ENCODE measurements at places on chromosomes 4 and X.
A peak's percentile ranks its signal among the peaks of the same experiment; 100 is the strongest.

DNA sequence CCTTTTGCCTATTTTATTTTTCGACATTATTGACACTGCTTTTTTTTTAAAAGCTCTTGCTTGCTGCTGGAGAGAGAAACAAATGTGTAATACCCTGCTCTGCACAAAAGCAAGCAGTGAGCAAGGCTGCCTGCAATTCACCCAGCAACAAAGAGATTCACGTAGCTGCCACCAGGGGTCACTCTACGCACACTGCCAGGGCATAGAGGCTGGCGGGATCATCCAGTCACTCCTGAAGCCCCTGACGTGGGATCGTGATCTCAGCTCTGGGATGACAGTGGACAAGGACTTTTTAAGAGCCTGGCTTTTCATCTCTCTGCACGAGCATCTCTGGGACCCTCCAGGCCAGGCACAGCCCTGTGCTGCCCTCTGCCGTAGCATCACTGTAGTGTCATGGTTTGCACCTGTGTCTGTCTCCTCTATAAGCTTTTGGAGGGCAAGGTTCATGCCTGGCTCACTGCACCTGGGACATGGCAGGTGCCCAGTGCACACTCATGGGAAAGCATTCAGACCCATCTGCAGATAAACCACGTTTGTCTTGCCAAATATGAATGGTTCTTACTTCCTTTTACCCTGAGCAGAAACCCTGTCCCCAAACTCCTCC, 19.8 kb downstream of the C4orf50 start:
- DNase-seq, result peak; percentile 59

- DNase-seq, result no peak
These were observed 83.2 kb upstream of the ARHGAP24 start for GRCh38 chr4:85391589-85392410.

- DNase-seq, result no peak
These were observed 27.9 kb upstream of the FUNDC1 start for GRCh38 chrX:44570522-44570921.

GRCh38 chr4:90220459-90220858, 93.3 kb downstream of the CCSER1 start:
- no peak for DNase-seq

GRCh38 chr4:108885211-108885610, 122.4 kb upstream of the ETNPPL start:
- no peak for DNase-seq

- DNase-seq, result no peak
These were observed 2.9 kb upstream of the TLR6 start for GRCh38 chr4:38859501-38859900.

DNA sequence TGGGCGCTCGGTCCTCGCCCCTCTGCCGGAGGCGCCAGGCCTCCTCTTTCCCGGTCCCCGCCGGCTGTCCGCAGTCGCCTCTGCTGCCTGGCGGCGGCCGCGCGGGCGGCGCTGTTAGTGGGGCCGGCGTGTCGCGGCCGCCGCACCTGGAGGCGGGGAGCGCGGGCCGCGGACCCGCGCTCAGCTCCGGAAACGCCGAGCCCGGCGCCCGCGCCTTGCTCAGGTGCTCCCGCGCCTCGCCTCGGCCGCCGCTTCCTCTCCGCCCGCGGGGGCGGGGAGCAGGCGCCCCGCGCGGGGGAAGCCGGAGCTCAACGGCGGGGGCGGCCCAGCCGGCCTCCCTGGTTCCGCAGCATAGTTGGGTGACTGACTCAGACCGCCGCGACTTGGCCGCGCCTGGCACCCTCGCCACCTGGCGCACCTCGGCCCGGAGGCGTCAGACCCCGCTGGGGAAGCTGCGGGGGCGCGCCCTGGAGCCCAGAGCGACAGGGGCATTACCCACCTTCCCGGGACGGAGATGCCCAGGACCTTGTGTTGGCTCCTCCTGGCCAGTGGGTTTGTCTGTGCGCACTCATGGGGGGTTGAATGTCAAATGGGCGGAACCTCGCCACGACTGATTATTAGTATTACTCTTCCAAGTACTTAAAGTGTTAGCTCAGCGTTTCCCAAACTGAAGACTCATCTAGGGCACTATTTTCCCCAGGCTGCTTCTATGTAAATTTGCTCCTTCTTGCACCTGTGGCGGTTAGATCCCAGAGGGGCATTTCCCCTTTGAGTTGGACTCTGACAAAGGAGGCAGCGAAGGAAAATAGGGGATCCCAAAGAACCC, at the start of gene ARAP2:
ARAP2 (minus strand) TSS at position 258 of the 826 bp plus-strand sequence. CDS start 15,028 bp downstream, outside the sequence.
- DNase-seq, result peak; percentile 63

DNA sequence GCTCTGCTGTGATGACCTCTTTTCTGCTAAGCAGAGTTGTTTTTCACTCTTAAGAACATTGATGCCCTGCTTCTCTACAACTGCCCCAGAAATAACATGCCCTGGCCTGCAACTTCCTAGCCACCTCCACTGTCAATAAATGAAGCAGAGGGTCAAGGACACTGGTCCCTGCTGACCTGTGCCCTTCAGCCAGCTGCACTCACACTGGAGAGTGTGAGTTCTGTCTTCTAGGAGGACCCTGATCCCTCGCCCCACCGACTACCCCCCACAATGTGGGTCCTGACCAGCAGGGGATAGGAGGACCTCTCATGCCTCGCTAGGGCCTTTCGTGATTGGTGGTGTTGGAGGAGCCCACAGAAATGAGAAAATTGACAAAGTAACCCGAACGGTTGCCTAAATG, 408.1 kb upstream of the GALNT7 start:
- DNase-seq, result no peak

DNA sequence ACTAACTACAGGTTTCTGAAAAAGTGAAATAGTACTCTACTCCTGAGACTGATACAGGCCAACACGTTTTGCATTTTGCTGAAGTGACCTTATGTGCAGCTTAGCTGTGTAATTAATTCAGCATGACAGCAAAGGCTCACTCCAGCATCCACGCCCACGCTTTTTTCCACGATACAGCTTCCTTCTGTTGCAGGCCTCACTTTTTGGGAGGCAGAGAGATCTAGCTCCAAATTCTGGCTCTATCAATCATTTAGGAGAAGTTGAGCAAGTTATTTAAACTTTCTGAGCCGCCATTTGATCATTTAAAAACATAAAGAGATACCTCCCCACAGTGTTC, 160.3 kb downstream of the AFAP1 start:
- DNase-seq, result no peak

- DNase-seq, result no peak
These were observed 157.6 kb downstream of the RASL11B start for GRCh38 chr4:53019485-53020382.

GRCh38 chr4:164412246-164412645, 341.7 kb upstream of the SMIM31 start:
- no peak for DNase-seq

DNA sequence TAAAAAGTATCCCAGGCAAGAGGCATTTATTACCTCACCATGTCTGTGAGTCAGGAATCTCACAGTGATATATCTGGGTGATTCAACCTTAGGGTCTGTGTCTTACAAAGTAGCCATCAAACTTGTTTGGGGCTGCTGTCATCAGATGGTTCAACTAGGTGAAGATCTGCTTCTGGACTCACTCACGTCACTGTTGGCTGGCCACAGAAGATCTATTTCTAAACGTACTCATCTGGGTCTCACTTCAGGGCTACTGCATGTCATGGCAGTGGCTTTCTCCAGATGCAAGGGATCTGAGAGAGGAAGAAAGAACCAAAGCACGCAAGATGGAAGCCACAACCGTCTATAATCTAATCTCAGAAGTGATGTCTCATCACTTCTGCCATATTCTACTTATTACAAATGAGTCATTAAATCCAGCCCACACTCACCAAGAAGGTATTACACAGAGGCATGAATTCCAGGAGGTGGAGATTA, 267.8 kb upstream of the ANKRD50 start:
- DNase-seq, result no peak

GRCh38 chr4:35500812-35501211, 743.5 kb downstream of the ARAP2 start:
- DNase-seq, result no peak

- DNase-seq, result no peak
These were observed 271.7 kb upstream of the LDB2 start for GRCh38 chr4:17170131-17170530.

GRCh38 chr4:77481856-77482255, 123.8 kb upstream of the CXCL13 start:
- no peak for DNase-seq

GRCh38 chr4:15444879-15445547, 17.2 kb downstream of the C1QTNF7 start:
- no peak for DNase-seq

GRCh38 chrX:50093625-50094024, 107.2 kb downstream of the AKAP4 start:
- DNase-seq, result no peak

DNA sequence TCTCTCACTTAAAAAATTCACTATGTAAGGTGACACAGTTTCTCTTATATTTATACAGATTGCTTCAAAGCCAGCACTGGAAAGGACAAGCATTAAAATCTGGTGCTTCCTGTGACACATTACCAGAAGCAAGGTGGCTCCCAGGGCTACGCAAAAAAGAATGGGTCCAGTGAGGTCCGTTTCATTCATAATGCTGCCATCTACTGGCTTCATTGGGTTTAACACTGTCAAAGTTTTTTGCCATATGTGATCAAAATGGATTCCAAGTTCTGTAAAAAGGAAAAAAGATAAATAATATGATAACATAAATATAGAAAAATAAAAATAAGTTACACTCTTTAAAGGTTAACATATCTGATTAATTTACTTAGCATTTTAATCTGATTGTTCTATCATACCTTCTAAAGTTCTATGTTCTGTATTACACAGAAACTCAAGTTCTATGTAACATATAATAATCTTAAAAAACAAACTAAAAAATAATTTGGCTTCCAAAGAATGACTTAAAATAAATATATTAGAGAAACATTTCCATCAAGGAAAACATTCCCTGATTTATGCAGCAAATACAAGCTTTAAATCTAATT, 22.1 kb downstream of the YIPF7 start:
- DNase-seq, result no peak

DNA sequence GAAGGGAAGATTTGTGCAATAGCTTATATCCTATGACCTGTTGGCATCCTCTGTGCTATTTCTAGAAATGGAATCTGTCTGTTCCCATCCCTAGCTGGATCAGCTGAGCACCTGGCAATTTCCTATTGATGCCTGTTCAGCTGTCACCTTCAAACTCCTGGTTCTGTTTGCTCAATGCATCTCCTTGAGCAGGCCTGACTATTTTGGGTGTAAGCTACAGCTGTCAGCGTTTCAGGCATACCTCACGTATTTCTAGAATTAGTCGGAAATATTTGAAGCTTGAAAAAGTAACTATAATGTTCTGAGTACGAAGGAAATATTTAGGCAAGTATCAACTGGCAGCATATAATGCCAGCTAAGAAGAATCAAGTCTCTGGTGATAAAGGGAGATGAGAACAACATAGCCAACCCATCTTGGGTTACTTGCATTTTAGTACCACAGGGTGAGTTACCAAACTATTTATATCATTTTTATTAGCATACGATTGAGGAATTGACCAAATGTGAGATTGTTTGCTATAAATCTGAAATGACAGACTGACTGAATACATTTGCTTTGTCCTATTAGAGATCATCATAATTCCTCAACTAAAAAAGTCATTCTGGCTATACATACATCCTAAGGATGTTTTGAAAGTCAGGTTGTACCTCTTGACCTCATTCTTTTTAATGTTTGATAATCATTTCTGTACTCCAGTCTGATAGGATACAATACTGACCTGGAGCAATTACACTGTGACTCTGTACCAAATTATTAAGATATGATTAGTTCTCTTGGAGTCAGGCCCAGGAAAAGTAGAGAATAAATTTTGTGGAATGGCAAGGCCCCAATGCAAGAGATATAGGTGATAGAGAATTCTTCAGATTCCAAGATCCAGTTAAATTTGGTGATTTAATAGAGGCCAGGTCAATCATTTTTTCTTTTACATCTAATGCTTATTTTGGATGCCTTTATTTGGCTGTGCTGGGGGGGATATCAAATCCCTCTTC, 36.4 kb upstream of the PLAC1 start:
- DNase-seq, result no peak

DNA sequence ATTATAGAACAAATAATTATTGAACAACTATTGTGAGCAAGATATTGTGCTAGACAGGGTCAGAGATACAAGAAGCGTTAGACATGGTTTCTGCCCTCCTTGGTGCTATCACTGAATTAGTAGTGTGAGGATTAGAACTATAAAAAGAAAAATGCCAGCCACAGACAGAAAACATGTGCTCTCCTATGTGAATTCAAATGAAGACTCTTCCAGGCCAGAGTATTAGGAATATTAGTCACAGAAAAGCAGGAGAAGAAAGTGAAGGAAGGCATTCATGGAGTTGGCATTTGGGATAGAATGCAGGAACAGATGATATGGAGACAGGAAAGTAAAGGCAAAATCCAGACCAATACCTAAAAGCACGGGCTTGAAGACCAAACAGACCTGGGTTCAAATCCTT, 179.6 kb upstream of the TENM3 start:
- no peak for DNase-seq

DNA sequence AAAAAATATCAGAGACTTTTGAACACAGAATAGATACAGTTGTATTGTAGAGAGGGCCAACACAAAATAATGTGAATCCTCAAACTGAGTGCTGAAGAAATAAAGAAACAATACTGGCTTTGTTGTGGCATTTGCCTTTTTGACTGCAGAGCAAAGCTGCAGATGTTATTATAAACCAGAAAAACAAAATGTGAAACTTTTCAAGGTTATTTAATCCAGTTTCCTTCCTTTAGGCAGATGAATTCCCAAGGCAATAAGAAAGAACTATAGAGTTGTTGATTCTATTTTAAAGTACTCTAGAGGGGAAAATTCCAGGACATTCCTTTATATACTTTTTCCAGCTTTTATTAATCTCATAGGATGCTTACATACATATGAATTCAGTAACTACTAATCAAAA, 186.8 kb downstream of the NDST4 start:
- DNase-seq, result no peak

- DNase-seq, result no peak
These were observed 22.0 kb downstream of the CT47C1 start for GRCh38 chrX:119094819-119095218.

GRCh38 chr4:27490315-27490714, 629.7 kb downstream of the STIM2 start:
- no peak for DNase-seq

DNA sequence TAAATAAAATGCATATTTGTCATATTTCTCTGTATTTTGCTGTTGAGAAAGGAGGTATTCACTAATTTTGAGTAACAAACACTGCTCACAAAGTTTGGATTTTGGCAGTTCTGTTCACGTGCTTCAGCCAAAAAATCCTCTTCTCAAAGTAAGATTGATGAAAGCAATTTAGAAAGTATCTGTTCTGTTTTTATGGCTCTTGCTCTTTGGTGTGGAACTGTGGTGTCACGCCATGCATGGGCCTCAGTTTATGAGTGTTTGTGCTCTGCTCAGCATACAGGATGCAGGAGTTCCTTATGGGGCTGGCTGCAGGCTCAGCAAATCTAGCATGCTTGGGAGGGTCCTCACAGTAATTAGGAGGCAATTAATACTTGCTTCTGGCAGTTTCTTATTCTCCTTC, 3.3 kb downstream of the HTT start:
- no peak for DNase-seq

GRCh38 chr4:164614999-164615398, 138.9 kb upstream of the SMIM31 start:
- DNase-seq, result no peak

DNA sequence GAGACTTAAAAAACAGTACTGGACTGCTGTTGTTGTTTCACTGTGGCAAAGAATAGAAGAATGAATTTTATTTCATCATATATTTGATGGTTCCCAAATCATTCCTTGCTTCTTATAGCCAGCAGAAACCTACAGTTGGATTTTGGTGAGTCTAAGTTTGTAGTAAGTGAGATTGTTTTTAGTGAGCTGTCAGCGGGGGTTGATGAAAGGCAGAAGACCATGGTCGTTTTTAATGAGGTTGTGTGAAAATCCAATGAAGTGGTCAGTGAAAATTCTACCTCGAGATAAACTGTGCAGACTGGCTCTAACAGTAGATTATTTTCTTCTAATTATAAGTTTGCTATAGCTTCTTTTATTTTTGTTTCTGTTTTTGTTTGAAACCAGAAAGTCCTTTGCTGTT, 36.2 kb downstream of the ANAPC4 start:
- DNase-seq, result no peak

All from left ventricle myocardium superior (tissue), 1 donor.